M059J (cell line): ENCODE measurements at places on chromosomes 1 and 21. TPM values are rescaled to one million over a fixed set of nuclear protein-coding genes. Genes with fewer than 3 reads are reported as not detected.

GRCh38 chr21:41425588-41425953, 468 bp upstream of the MX1 start:
- DNase-seq: no peak

- DNase-seq: no peak
Observed at GRCh38 chr1:176826265-176826664, 338.2 kb downstream of the ASTN1 start.

DNA sequence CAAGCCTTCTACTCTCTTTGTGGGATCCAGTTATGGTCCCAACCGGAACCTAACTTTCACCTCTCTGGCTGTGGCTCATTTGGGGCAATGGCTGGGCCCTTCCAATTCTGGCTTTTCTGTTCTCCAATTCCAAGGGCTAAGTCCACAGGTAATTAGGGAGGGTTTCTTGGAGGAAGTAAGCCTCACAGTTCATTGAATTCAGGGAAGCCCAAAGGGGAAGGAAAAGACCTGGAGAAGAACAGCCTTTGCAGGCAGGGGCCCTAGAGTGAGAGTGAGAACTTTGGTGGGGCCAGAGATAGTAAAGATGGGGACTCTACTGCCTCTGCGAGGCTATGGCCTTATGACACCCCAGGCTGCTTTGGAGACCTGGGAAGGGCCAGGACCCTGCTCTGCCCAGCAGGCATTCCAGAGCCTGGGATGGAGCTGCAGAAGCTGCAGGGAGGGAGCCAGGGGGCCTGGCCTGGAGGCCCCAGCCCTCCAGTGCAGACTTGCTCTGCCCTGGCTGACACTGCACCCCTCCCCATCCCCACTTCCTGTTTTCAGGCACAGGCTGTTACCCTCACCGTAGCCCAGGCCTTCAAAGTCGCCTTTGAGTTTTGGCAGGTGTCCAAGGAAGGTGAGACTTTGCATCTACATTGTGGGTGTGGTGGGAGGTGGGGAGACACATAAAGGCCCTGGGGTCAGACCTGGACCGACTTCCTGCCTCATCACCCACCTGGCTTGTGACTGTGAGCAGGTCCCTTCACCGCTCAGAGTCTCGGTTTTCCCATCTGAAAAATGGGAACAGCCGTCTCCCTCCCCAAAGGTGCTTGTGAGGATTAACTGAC, 18.9 kb downstream of the LDLRAP1 start:
- no peak for DNase-seq

GRCh38 chr1:87202922-87203655, 125.6 kb upstream of the LMO4 start:
- DNase-seq: no peak

PTGER3 gene
- total RNA-seq: 8.2 and 8.4 TPM in 2 replicates
